ENCODE measurements at places on chromosomes 1 and 21.

DNA sequence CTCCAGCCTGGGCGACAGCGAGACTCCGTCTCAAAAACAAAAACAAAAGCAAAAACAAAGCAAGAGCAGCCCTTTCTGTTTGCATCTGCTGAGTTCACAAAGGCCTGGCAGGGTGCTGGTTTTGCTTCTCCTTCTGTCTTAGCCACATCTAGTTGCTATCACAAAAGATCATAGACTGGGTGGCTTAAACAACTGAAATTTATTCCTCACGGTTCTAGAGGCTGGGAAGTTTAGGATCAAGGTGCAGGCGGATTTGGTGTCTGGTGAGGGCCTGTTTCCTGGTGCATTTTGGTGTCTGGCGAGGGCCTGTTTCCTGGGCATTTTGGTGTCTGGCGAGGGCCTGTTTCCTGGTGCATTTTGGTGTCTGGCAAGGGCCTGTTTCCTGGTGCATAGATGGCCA, 471.3 kb downstream of the CAMTA1 start:
- no peak for DNase-seq
- H3K27ac ChIP-seq = no peak overlapping the region
- no peaks in the 10 kb centered on the region for H3K27me3 ChIP-seq
- H3K4me1 ChIP-seq = peaks cover 3% of the 10 kb centered on the region

GRCh38 chr1:180762796-180763195, 131.0 kb downstream of the XPR1 start:
- no peaks in the 10 kb centered on the region for H3K27me3 ChIP-seq
- H3K4me3 ChIP-seq = no peak overlapping the region
- H3K4me1 ChIP-seq = no peaks in the 10 kb centered on the region
- no peaks in the 10 kb centered on the region for H3K36me3 ChIP-seq
- H3K27ac ChIP-seq = no peak overlapping the region

DNA sequence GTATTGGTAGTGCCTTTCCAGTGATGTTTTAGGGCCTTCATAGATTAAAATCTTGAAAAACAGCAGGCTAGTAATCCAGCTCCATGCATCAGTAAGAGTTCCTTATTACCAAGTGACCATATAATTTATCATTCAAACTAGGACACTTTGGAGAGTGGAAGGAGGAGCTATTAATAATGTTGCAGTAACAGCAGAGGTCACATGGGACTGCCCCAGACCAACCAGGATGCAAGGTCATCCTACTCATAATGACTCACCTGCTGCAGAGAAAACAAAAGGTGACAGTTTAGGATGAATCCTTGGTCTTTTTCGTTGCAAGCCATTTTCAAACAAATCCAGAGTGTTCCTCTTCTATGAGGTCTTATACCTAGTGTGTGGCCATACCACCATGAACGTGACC, 187.4 kb downstream of the NUF2 start:
- H3K27me3 ChIP-seq = no peaks in the 10 kb centered on the region
- H3K4me1 ChIP-seq = no peaks in the 10 kb centered on the region
- no peak overlapping the region for H3K27ac ChIP-seq
- no peak overlapping the region for H3K4me3 ChIP-seq
- no peaks in the 10 kb centered on the region for H3K36me3 ChIP-seq

DNA sequence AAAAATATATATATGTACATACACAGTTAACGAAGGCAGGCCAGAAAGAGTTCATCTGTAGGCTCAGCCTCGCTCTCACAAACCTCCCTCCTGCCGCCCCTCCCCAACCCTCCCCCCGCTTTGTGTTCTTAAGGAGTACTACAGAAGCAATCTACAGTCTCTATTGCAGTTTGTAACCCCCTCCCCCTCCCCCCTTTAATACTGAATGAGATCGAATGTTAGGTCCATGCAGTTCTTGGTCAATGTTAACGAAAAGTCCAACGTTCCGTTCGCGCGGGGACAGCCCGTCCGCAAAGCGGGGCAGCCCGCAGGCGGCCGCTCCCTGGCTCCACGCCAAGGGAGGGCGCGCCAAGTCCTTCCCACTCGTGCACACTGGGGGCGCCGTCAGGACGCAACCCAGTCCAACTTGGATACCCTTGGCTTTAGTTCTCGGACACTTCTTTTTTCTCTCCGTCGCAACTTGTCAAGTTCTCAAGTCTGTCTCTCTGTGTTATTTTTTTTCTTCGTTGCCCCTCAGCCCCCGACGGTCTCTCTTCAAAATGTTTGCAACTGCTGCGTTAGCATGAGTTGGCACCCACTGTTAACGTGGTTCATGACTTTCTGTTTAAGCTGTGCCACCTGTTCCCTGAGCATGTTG, 2.2 kb downstream of the JUN start:
- peak overlapping the region; percentile 80 for H3K27ac ChIP-seq
- no peaks in the 10 kb centered on the region for H3K27me3 ChIP-seq
- DNase-seq = peak; percentile 80
- H3K4me1 ChIP-seq = peaks cover 28% of the 10 kb centered on the region
- H3K4me3 ChIP-seq = peak overlapping the region; percentile 64
- peaks cover 42% of the 10 kb centered on the region for H3K36me3 ChIP-seq

DNA sequence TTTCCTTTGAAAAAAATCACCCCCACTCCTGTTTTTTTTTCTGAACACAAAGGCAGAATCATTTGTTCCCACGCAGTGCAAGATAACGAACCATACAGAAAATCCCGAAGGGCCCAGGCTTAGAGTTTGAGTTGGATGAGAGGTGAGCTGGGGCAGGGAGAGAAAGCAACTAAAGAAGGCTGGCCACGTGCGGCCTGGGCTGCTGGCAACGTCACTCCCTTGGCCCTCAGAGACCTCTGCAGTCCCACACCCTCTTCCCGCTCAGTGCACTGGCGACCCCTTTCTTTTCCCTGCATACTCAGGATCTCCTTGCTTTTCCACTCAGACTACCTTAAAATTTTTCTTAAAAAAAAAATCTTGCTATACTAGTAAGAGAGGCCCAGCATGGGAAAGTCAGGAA, 28.2 kb upstream of the CRNN start:
- no peaks in the 10 kb centered on the region for H3K36me3 ChIP-seq
- H3K27ac ChIP-seq = peak overlapping the region; percentile 58

All from SJSA1 (cell line).